ENCODE measurements at places on chromosomes 7 and 10. TPM values are rescaled to one million over a fixed set of nuclear protein-coding genes. Genes with fewer than 3 reads are reported as not detected.

GRCh38 chr10:94133239-94133638 lies 139.5 kb downstream of the PLCE1 start:
- H3K4me1 ChIP-seq: no peaks in the 10 kb centered on the region
- H3K4me3 ChIP-seq: no peak overlapping the region
- no peak for DNase-seq
- no peaks in the 10 kb centered on the region for H3K36me3 ChIP-seq
- H3K27ac ChIP-seq: no peak overlapping the region

Gene GNAT3
- total RNA-seq: not detected

Gene DRGX
- total RNA-seq: not detected

GRCh38 chr7:46774515-46774914 lies 807.4 kb downstream of the TNS3 start:
- no peak overlapping the region for H3K27ac ChIP-seq
- no peaks in the 10 kb centered on the region for H3K36me3 ChIP-seq
- no peaks in the 10 kb centered on the region for H3K4me1 ChIP-seq
- no peaks in the 10 kb centered on the region for H3K27me3 ChIP-seq

- no peaks in the 10 kb centered on the region for H3K4me1 ChIP-seq
- H3K36me3 ChIP-seq: no peaks in the 10 kb centered on the region
- no peak overlapping the region for H3K4me3 ChIP-seq
- H3K27ac ChIP-seq: no peak overlapping the region
- DNase-seq: no peak
Measured at GRCh38 chr7:13166801-13167200, 479.4 kb downstream of the ARL4A start.

GRCh38 chr7:143369678-143370651 lies 7.5 kb upstream of the FAM131B start:
- no peaks in the 10 kb centered on the region for H3K27me3 ChIP-seq
- H3K4me3 ChIP-seq: no peak overlapping the region
- peaks cover 11% of the 10 kb centered on the region for H3K4me1 ChIP-seq

DNA sequence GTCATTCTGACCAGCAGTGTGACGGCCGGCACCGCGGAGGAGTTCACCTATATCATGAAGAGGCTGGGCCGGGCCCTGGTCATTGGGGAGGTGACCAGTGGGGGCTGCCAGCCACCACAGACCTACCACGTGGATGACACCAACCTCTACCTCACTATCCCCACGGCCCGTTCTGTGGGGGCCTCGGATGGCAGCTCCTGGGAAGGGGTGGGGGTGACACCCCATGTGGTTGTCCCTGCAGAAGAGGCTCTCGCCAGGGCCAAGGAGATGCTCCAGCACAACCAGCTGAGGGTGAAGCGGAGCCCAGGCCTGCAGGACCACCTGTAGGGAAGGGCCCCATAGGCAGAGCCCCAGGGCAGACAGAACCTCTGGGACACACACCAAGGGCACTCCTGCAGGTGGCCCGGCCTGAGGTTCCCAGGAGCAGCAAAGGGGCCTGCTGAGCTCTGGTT lies 9.0 kb downstream of the RBP3 start:
- no peaks in the 10 kb centered on the region for H3K4me1 ChIP-seq
- DNase-seq: no peak
- no peaks in the 10 kb centered on the region for H3K36me3 ChIP-seq
- no peak overlapping the region for H3K4me3 ChIP-seq
- H3K27me3 ChIP-seq: no peaks in the 10 kb centered on the region

DNA sequence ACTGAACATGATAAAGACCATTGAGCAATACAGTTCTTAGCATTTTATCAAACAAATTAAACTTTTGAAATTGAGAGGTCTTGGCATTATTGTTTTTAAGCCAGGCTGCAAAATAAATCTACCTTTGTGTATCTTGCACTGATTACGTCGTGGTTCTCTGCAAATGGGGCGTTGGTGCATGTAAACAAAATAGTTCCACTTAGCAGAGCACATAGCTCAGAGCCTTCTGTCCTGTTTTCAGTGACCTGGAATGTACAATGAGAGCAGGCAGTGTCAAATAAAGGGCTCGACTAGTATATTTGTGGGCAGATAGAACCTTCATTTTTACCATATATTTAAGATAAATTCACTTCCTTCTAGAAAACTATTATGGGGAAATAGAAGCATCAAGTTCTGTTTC lies 333.9 kb upstream of the SMIM30 start:
- no peak for DNase-seq
- H3K27me3 ChIP-seq: no peaks in the 10 kb centered on the region
- no peak overlapping the region for H3K4me3 ChIP-seq
- no peak overlapping the region for H3K27ac ChIP-seq
- H3K4me1 ChIP-seq: no peaks in the 10 kb centered on the region
- no peaks in the 10 kb centered on the region for H3K36me3 ChIP-seq

GRCh38 chr7:127536394-127536691 lies 49.1 kb downstream of the GCC1 start:
- DNase-seq: no peak
- peak overlapping the region; percentile 47 for H3K4me3 ChIP-seq
- peaks cover 7% of the 10 kb centered on the region for H3K27me3 ChIP-seq
- H3K27ac ChIP-seq: no peak overlapping the region
- no peaks in the 10 kb centered on the region for H3K36me3 ChIP-seq

GRCh38 chr7:80781561-80781979 lies 137.3 kb downstream of the SEMA3C start:
- H3K27me3 ChIP-seq: no peaks in the 10 kb centered on the region
- H3K27ac ChIP-seq: no peak overlapping the region
- peaks cover 1% of the 10 kb centered on the region for H3K4me1 ChIP-seq
- H3K36me3 ChIP-seq: no peaks in the 10 kb centered on the region

Gene JAKMIP3
- 0.84 TPM for total RNA-seq

Gene KAZALD1
- 0.84 TPM for total RNA-seq

Gene CNOT4
- total RNA-seq: 25.8 TPM

DNA sequence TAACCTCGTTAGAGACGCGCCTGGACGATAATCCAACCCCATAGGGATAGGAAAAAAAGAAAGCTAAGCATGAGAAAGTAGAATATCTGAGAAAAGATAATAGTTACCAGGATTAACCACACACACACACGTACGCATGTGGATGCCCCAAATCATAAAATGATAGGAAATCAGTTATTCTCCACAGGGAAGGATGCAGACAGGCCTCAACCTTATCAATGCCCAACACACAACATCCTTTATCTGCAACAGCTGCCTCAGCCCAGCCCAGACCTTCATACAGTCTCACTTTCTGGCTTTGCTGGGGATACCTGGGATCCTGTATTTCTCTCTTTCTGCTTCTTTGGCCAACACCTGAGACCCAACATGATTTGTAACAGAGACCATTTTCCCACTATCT lies 123.0 kb downstream of the NOC3L start:
- H3K27me3 ChIP-seq: no peaks in the 10 kb centered on the region
- no peak overlapping the region for H3K4me3 ChIP-seq
- H3K4me1 ChIP-seq: no peaks in the 10 kb centered on the region
- H3K27ac ChIP-seq: no peak overlapping the region
- no peaks in the 10 kb centered on the region for H3K36me3 ChIP-seq

DNA sequence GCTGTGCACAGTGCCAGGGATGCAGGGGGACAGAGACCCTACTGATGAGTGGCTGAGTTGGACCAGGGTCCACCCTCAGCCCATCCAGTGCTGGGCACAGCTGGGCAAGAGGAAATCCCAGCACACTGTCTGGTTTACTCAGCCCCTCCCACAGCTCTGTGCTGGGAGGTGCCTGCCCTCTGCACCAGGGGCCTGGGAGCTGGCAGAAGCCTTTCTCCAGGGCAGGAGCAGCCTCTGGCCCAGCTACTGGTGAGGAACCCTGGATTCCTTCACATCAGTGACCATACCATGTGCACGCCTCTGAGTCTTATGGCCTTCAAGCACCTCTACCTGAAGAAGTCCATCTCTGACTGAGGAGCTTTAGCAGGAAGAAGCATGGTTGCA lies 25.9 kb upstream of the C10orf71 start:
- H3K27me3 ChIP-seq: no peaks in the 10 kb centered on the region
- H3K4me1 ChIP-seq: no peaks in the 10 kb centered on the region
- H3K36me3 ChIP-seq: no peaks in the 10 kb centered on the region
- no peak overlapping the region for H3K27ac ChIP-seq

Gene SHH
- not detected for total RNA-seq

Data from H1 (cell line).